ENCODE measurements at places on chromosomes 2 and 18.

DNA sequence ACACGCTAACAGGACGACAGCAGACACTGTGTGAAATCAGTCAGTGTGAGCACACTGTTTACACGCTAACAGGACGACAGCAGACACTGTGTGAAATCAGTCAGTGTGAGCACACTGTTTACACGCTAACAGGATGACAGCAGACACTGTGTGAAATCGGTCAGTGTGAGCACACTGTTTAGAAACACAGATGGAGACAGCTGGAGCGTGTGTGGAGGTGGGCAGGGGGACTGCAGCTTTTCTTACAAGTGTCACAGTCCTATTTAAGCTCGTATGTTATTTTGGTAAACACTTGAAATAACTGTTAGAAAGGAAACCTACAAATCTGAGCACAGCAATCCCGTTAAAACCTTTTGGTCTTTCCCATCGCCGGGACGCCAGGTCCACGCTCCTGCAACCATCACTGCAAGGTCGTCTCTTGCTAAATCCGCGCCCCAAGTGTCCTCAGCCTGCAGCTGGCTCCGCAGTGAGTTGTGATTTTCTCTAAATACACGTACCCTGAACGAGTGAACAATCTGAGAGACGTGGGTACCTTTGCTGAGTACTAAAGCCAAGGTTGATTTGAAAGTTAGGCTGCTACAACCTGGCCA is 58.9 kb upstream of the CTDP1 start:
- no peak for DNase-seq

DNA sequence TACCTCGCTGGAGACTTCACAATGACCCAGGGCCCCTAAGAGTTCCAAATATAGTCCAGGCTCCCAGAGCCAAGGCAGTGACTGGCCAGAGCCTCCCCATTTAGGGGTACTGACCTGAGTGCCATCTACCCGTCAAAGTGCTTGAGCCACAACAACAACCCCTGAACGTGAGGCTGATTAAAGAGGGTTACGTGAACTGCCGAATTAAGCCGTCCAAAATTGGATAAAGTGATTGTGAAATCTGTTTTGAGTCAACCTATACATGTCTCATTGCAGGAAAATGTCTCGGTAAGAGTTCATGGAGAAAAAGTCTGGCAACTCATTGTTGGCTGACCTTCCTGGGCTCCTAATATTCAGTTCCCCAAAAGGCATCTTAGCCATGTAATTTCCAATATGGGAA is 116.3 kb downstream of the TTC32 start:
- no peak for DNase-seq

- no peak for DNase-seq
Measured at GRCh38 chr2:80930777-80931176, 626.2 kb upstream of the LRRTM1 start.

- no peak for DNase-seq
Measured at GRCh38 chr18:79403723-79404566, 8.2 kb downstream of the NFATC1 start.

GRCh38 chr18:9612977-9613376 is 1.4 kb downstream of the PPP4R1 start:
- DNase-seq = no peak

DNA sequence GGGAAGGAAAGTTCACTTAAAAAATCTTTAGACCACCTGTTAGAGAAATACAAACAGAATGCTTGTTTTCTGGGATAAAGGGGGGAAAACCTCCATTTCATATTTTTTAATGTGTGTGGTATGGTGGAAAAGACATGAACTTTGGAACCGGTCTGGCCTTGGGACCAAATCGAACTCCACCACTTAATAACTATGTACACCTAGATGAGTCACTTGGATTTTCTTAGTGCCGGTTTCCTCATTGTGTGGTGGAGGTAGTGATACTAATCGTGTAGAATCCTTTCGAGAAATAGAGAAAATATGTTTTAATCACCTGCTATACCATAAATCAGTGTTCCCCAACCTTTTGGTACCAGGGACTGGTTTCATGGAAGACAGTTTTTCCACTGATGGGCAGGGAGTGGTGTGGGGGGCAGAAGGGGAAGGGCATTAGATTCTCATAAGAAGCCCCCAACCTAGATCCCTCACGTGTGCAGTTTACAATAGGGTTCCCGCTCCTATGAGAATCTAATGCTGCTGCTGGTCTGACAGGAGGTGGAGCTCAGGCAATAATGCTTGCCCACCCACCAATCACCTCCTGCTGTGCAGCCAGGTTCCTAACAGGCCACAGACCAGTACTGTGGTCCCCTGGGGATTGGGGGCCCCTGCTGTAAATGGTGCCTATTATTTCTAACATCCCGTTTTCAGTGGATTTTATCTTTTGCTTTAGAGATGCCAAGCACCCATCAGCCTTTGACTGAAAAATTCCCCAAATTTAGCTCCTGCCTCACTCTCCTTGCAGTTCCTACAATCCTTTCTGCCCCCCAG is 308.8 kb downstream of the PRKCE start:
- no peak for DNase-seq

GRCh38 chr2:60453301-60453700 is 100.2 kb downstream of the BCL11A start:
- no peak for DNase-seq

Data from stimulated activated CD4-positive, alpha-beta T cell treated with anti-CD3 and anti-CD28 coated beads, Interleukin-15, amount 100 ng/mL, for 24 hours (primary cell).